ENCODE measurements at places on chromosomes 13 and 19. TPM values are rescaled to one million over a fixed set of nuclear protein-coding genes. Genes with fewer than 3 reads are reported as not detected.
A peak's percentile ranks its signal among the peaks of the same experiment; 100 is the strongest.

The PRSS57 gene
- 2.0 TPM for total RNA-seq

GRCh38 chr19:2050349-2050990, 574 bp downstream of the MKNK2 start:
- H3K36me3 ChIP-seq = peaks cover 32% of the 10 kb centered on the region
- peak overlapping the region; percentile 89 for H3K4me3 ChIP-seq
- peak overlapping the region; percentile 96 for H3K27ac ChIP-seq
- no peaks in the 10 kb centered on the region for H3K27me3 ChIP-seq
- peaks cover 26% of the 10 kb centered on the region for H3K4me1 ChIP-seq

The EPN1 gene
- total RNA-seq = 84.8 TPM

DNA sequence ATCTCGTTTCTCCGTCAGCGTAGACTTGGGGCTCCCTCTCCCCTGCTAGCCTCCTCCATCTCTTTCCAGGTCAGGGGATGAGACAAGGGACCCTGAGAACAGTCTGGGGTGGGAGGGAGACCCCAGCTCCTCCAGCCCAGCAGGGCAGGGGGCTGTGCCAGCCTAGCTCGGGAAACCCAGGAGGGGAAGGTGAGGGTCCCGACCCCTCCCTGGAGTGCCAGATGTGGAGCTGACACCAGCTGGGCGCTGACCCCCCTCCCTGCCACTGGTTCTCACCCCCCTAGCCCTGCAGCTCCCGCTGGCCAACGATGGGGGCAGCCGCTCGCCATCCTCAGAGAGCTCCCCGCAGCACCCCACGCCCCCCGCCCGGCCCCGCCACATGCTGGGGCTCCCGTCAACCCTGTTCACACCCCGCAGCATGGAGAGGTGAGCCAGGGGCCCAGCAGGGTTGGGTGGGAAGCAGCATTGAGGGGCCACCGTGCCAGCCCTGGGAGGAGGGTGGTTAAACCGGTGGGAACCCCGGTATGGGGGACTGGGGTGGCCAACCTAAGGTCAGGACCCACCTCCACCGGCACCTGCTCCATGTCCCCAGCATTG, 5.1 kb upstream of the TGFBR3L start:
- H3K4me1 ChIP-seq = peaks cover 21% of the 10 kb centered on the region
- peaks cover 13% of the 10 kb centered on the region for H3K36me3 ChIP-seq
- no peak for DNase-seq
- H3K27ac ChIP-seq = no peak overlapping the region
- no peaks in the 10 kb centered on the region for H3K27me3 ChIP-seq
- no peak overlapping the region for H3K4me3 ChIP-seq

The CBY2 gene
- not detected for total RNA-seq

DNA sequence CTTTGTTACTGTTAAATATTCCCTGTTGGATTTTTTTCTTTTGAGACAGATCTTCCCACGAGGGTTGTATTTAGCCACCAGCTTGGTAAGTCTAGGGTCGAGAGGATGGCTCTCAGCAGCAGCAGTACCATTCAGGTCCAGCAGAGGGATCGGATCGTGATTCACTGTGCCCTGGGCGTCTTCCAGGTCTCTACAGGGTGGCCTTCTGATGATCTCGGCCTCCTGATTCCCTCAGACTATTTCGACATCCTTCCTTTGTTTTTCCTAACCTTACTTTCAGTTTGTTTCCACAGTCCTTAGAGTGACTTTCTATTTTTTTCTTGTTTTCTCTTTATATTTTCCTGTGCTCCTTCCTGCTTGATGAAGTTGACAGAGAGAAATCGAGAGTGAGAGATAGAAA, 1436.9 kb downstream of the UQCRFS1 start:
- no peak for DNase-seq
- no peaks in the 10 kb centered on the region for H3K27me3 ChIP-seq
- H3K27ac ChIP-seq = no peak overlapping the region
- H3K4me3 ChIP-seq = no peak overlapping the region
- peaks cover 11% of the 10 kb centered on the region for H3K36me3 ChIP-seq
- H3K4me1 ChIP-seq = no peaks in the 10 kb centered on the region

DNA sequence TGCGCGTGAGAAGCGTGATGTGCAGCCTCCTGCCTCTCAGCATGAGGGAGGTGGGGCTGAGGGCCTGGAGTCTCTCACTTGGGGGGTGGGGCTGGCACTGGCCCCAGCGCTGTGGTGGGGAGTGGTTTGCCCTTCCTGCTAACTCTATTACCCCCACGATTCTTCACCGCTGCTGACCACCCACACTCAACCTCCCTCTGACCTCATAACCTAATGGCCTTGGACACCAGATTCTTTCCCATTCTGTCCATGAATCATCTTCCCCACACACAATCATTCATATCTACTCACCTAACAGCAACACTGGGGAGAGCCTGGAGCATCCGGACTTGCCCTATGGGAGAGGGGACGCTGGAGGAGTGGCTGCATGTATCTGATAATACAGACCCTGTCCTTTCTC, 8.7 kb downstream of the CD177 start:
- no peak overlapping the region for H3K4me3 ChIP-seq
- no peak for DNase-seq
- no peaks in the 10 kb centered on the region for H3K36me3 ChIP-seq

DNA sequence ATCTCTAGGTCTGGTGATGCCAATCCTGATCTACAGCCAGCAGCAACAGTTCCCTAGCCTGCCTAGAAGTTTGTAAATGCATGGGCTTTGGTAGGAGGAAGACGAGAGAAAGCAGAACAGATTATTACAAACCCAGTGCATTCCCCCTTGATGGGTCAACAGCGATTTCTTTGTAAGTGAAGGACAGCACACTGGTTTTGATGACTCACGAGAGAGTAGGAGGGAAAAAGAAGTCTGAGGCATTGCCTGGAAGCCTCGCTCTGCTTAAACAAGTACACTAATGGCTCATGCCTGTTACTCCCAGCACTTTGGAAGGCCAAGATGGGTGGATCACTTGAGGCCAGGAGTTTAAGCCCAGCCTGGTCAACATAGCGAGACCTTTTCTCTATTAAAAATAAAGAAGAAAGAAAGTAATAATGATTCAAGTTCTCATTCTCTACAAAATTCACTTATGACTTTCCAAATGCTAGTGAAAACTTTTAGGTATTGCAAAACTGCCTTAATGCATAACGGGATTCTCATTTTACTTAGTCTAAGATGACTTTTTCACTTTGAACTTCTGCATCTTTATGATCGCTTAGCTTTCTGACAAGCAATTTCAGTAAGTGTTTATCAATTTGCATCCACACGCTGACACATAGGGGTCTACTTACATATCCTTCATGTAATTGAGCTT, 47.7 kb upstream of the USPL1 start:
- no peaks in the 10 kb centered on the region for H3K27me3 ChIP-seq
- DNase-seq = no peak
- H3K4me3 ChIP-seq = no peak overlapping the region

DNA sequence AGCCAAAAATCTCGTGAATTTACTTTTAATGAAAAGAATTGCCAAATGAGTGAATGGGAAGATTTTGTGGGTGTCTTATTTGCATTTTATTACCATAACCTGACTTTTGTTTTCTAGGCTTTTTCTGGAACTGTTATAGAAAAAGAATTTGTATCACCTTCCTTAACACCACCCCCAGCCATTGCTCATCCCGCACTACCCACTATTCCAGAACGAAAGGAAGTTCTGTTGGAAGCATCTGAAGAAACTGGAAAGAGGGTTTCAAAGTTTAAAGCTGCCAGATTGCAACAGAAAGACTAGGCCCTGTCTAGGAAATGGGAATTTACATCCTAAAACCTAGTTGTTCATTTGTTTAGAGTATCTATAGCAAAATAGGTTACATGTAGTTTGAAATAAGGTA, 72.7 kb downstream of the URI1 start:
- H3K27ac ChIP-seq = no peak overlapping the region
- peaks cover 4% of the 10 kb centered on the region for H3K36me3 ChIP-seq
- no peaks in the 10 kb centered on the region for H3K4me1 ChIP-seq
- no peak for DNase-seq

DNA sequence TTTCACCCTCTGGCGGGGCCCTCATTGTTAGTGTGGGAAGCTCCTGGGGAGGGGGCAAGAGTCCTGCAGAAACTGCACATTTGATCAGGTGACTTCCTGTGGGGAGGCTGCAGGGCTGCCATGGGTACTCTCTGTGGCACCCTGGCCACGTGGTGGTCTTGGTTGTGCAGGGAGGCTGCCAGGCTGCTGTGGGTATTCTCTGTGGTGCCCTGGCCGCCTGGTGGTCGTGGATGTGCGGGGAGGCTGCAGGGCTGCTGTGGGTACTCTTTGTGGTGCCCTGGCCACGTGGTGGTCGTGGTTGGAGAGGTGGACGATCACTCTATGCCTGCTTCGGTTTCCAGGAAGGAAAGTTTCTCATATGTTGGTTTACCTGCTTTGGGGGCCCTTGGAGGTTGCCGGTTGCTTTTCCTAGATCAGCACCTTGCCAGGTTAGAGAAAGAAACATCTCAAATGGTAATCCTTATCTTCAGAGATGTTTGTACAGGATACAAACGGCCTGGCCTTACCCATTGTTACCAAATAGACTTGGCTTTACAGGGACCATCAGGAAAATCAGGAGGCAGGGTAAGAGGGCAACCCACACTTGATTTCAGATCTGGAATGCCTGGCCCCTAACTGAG, 22.9 kb downstream of the TEX29 start:
- no peaks in the 10 kb centered on the region for H3K4me1 ChIP-seq
- DNase-seq = no peak
- no peak overlapping the region for H3K27ac ChIP-seq
- H3K4me3 ChIP-seq = no peak overlapping the region

GRCh38 chr13:79654520-79654919, 173.6 kb downstream of the NDFIP2 start:
- H3K27ac ChIP-seq = no peak overlapping the region
- no peaks in the 10 kb centered on the region for H3K36me3 ChIP-seq

DNA sequence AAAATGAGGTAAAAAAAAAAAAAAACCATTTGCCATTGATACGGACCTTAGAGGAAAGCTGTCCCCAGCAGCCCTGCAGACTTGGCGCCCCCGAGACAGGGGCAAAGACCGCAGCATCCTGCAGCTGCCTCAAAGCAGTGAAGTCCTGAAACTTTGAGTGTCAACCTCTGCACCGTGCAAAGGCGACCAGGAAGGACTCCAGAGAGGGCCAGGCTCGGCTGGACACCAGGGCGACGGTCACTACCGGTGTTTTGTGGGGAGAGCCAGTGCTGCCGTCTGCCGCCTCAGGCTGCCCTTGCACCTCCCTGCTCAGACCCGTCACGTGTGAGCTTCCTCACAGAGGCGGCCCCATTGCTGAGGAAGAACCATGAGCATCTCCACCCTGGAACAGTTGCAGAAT, 146.7 kb upstream of the SPACA7 start:
- H3K4me1 ChIP-seq = no peaks in the 10 kb centered on the region
- peaks cover 42% of the 10 kb centered on the region for H3K27me3 ChIP-seq
- H3K36me3 ChIP-seq = no peaks in the 10 kb centered on the region
- no peak overlapping the region for H3K27ac ChIP-seq

DNA sequence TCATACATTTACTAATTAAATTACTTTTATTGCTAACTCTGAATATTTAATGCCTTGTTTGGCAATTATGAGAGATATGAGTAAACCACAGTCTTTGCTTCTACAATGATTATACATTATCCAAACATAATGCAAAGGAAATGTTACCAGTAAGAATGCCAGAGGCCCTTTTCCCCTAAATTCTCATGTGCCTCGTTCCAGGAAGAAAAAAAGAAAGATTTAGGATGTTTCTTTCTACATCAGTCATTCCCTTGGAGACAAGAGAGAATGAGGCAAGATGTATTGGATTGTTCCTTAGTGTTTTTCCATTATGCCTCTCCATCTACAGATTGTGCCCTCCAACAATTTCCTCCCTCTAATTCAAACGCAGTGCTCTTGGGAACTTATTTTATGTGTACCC, 50.1 kb downstream of the ITGBL1 start:
- H3K4me3 ChIP-seq = no peak overlapping the region
- H3K27me3 ChIP-seq = no peaks in the 10 kb centered on the region
- no peaks in the 10 kb centered on the region for H3K4me1 ChIP-seq
- DNase-seq = no peak
- no peaks in the 10 kb centered on the region for H3K36me3 ChIP-seq

GRCh38 chr19:56751078-56751489, 79.5 kb upstream of the ZNF835 start:
- peak; percentile 46 for DNase-seq
- no peaks in the 10 kb centered on the region for H3K36me3 ChIP-seq
- no peak overlapping the region for H3K27ac ChIP-seq
- peaks cover 3% of the 10 kb centered on the region for H3K4me1 ChIP-seq
- no peaks in the 10 kb centered on the region for H3K27me3 ChIP-seq
- H3K4me3 ChIP-seq = no peak overlapping the region

The BEST2 gene
- total RNA-seq = not detected

GRCh38 chr19:49678985-49679770, 2.1 kb downstream of the PRMT1 start:
- no peak overlapping the region for H3K4me3 ChIP-seq
- peaks cover 10% of the 10 kb centered on the region for H3K4me1 ChIP-seq
- no peak overlapping the region for H3K27ac ChIP-seq

The TJP3 gene
- 56.4 TPM for total RNA-seq

The PSG6 gene
- not detected for total RNA-seq

DNA sequence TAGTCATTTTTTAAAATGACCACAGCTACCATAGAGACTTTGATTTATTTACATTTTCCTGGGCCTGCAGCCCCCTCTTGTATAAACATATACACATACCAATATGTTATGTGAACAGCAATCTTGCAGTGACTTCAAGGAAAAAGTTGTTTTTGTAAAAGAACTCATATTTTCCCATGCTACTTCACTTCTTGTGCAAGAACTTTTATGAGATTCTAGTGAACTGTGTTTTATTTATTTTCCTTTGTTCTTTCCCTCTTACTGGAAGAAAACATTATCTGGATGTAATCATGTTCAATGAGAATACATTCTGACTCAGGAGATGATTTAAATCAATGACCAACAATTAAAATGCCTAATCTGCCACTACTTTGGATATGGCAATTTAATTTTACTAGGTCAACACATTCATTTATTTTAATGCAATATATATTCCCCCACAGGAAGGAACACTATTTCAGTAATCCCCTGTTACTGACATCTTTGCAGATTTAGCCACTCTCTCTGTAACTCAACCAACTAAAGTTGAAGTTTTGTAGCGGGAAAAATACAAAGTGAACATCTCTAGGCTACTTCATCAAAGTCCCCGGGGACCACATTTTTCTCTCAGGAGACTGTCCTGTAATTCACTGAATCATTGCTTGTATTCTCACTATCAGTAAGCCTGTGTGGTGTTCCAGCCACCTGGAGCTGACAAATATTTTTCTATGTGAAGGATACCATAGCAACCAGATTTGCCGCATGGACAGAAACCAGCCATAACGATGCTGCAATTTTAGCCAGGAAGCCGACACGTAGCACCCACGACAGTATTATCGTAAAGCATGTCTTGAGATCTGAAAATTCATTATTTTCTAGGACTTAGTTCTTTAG, 90.5 kb downstream of the STARD13 start:
- H3K4me1 ChIP-seq = peaks cover 7% of the 10 kb centered on the region
- no peaks in the 10 kb centered on the region for H3K36me3 ChIP-seq
- no peaks in the 10 kb centered on the region for H3K27me3 ChIP-seq

The RAB11B gene
- 148 TPM for total RNA-seq

The SYCN gene
- not detected for total RNA-seq

The DOHH gene
- 7.8 TPM for total RNA-seq

GRCh38 chr19:50975766-50976165, 6.4 kb upstream of the KLK6 start:
- no peaks in the 10 kb centered on the region for H3K4me1 ChIP-seq
- peak; percentile 22 for DNase-seq
- no peaks in the 10 kb centered on the region for H3K27me3 ChIP-seq
- no peaks in the 10 kb centered on the region for H3K36me3 ChIP-seq

The CACNA1A gene
- total RNA-seq = 1.00 TPM

GRCh38 chr19:50417111-50418081, 1.3 kb upstream of the SPIB start:
- no peaks in the 10 kb centered on the region for H3K4me1 ChIP-seq
- no peak overlapping the region for H3K4me3 ChIP-seq
- no peaks in the 10 kb centered on the region for H3K36me3 ChIP-seq
- no peak for DNase-seq
- no peak overlapping the region for H3K27ac ChIP-seq

All from lung (tissue), 17 donors.